ENCODE measurements at places on chromosomes 2 and 18.

GRCh38 chr2:170361090-170361936, 183.4 kb downstream of the MYO3B start:
- DNase-seq = no peak

DNA sequence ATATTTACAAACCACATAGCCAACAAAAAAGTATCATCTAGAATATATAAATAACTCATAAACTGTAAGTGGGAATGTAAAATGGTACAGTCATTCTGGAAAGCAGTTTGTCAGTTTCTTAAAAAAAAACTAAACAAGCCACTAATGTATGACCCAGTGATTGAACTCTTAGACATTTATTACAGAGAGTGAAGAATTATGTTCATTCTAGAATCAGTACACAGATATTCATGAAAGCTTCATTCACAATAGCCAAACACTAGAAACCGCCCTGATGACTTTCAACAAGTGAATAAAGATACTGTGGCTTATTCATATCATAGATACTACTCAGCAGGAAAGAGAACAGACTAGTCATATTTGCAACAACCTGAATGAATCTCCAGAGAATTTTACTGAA, 1541.5 kb downstream of the LRP1B start:
- DNase-seq = no peak

- no peak for DNase-seq
Observed at GRCh38 chr2:102439065-102439695, 16.2 kb downstream of the IL18RAP start.

GRCh38 chr2:136060416-136060815, 57.5 kb downstream of the CXCR4 start:
- DNase-seq = no peak

GRCh38 chr18:21656402-21656801, 44.3 kb downstream of the SNRPD1 start:
- DNase-seq = no peak

DNA sequence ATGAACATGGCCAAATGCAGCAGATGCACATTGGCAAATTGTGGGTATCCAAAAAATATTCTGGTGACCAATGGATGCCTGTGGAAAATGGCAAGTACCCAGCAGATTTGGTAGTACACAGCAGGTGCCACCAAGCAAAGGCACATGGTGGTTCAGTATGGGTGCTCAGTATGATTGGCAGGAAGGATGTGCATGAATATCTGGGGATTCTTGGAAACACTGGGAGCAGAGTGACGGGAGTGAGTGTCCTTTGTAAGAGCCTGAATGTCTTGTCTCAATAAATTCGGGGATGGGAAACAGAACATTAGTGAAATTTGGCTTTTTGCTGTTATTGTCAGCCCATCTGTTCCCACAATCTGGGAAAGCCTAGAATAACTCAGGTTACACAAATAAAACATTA, 36.8 kb upstream of the ACADL start:
- DNase-seq = no peak

- DNase-seq = no peak
Observed at GRCh38 chr2:110712737-110713136, 19.6 kb upstream of the ACOXL start.

GRCh38 chr18:74573053-74573452, 24.6 kb upstream of the ZNF407 start:
- DNase-seq = no peak

- no peak for DNase-seq
Observed at GRCh38 chr2:240184656-240185055, 44.2 kb upstream of the OTOS start.

- DNase-seq = no peak
Observed at GRCh38 chr2:214412679-214413078, 1.8 kb downstream of the VWC2L start.

DNA sequence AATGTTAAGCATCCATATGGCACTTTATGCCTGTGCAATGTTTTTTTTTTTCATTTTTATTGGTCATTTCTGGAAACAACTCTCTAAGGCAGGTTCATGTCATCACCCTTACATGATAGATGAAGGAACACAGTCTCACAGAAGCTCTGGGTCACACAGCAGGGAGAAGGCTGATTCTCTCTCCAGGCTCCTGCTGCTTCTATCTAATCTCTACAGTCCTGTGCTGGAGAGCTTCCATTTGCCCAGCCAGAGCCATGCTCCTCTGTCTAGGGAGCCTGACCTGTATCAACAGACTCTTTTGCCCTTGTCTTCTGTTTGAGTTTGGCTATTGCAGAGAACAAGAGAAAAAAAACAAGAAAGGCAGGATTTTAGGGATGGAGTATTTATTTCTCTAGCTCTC, 584.8 kb downstream of the MBD2 start:
- DNase-seq = no peak

DNA sequence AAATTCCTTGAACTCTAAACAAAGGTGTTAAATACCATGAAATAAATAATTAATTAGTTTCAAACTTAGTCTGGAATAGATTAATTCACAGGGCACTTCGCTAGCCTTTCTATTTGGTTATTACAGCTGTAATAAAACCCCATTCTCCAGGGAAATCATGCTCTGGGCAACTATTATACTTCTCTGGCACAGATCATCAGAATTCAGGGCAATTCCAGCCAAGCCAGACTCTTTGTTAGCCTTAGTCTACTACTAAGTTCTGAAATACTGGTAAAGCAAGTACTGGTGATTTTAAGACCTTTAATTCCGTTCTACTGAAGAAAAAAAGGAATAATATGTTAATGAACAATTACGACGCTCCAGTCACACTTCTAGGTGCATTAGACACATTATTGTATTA, 123.4 kb upstream of the PDE1A start:
- no peak for DNase-seq

DNA sequence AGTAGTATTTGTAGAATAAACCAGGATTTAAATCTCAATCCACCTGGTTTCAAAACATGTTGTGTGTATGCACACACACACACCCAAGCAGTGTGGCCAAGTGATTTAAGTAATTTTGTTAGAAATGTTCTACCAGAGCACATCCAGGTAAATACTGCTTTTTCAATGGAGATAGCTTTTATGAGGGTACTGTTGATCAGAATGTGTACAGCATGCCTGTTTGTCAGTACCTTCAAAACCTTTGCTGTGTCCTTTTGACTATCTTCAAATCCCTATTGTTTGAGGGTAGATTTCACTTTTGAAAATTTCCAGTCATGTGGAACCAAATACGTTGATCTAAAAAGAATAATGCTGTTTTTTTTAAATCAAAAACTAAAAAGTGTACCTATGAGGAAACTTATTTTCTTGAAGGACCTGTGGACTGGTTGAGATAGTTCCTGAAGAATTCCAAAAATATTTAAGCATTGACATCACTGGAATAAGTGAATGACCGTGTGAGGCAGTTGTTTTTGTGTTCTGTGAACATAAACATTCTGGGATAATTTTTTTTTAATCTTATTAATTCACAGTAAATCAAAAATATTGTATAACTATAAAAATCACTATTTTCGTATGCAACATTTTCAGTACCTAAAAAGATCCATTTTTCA, 70.9 kb downstream of the PTRHD1 start:
- DNase-seq = no peak

GRCh38 chr2:235500110-235500760, 6.4 kb downstream of the AGAP1 start:
- no peak for DNase-seq

DNA sequence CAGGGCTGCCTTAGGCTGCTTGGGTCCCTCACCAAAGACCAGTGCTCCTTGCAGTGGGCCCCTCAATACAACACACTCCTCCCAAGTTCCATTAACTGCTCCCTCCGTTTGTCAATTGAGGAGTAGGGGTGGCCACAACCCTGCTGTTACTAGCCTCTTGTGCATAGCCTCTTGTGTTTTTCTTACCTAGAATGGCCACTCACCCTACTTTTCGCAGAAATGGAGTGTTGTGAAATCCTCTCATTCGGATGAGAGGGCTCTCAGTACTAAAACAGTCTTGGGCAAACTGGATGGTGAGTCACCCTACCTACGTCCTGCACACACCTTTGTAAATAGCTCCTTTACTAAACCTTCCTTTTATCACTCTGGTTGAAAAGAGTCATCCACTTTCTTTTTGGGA, 253.9 kb downstream of the OSR1 start:
- no peak for DNase-seq

GRCh38 chr2:209046163-209046562, 377.7 kb upstream of the MAP2 start:
- DNase-seq = no peak

GRCh38 chr2:217338306-217338916, 478.5 kb upstream of the TNP1 start:
- DNase-seq = no peak

GRCh38 chr2:124666976-124667375, 641.9 kb downstream of the CNTNAP5 start:
- DNase-seq = no peak

- no peak for DNase-seq
Observed at GRCh38 chr2:189407281-189408209, 33.7 kb upstream of the WDR75 start.

- DNase-seq = no peak
Observed at GRCh38 chr2:60554646-60555065, 1.2 kb upstream of the BCL11A start.

DNA sequence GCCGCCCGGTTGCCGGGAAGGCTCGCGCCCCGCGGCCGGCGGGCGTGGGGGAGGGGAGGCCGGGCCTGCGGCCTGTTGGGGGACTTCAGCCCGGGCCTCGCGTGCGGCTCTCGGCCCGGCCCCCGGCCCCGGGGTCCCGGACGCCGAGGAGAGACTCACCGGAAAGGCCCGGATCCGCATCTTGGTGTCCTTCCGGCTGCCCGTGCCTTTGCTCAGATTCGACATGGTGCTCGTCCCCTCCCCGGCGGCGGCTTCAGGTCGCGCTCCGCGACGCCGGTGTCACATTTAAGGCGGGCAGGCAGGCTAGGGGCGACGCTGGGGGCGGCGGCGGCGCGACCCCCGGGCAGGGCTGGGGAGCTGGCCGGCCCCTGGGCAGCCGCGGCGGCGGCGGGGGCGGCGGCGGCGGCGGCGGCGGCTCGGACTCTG, 365 bp downstream of the CUL3 start:
- peak; percentile 42 for DNase-seq

GRCh38 chr2:215921895-215922294, 91.5 kb downstream of the MREG start:
- DNase-seq = no peak

DNA sequence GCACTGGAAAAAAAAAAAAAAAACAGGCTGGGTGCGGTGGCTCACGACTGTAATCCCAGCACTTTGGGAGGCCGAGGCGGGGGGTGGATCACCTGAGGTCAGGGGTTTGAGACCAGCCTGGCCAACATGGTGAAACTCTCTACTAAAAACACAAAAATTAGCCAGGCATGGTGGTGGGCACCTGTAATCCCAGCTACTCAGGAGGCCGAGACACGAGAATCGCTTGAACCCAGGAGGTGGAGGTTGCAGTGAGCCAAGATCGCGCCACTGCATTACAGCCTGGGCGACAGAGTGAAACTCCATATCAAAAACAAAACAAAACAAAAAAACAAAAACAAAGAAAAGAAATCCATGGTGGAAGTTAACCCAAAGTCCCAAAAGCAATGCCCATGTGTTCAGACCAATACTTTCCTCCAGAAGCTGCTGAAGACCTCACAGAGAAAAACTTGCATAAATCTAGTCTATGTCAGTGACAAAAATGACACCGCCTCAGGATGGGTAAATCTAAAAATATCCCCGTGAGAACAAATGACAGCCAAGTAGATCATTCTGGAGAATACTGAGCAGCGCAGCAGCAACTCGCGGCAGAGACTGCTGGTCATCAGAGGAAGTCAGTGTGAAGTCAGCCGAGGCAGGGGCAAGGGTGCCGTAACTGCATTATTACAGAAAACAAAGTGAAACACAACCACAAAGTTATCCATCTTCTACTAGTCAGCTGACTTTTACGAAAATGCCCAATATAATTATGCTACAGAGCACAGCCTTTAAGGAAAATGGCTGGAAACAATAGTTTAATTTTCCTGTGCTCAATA, 41.0 kb downstream of the LPIN2 start:
- no peak for DNase-seq

DNA sequence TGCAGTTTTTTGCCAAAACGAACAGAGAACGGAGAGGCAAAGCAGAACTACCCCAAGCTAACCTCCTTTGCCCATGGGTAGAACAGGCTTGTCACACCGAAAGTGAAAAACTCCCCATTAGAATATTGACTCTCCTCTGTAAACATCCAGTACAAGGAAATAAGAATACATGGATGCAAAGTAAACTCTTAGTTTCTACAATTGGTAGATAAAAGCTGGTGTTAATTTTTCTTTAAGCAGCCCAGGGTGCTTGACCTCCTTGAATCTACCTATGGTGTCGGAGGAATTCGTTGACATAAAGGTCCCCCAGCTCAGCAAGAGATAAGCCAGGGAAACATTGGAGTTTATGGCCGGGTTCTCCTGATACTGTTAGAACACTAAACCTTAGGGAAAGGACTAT, 48.4 kb upstream of the DSG1 start:
- DNase-seq = no peak

- DNase-seq = no peak
Observed at GRCh38 chr2:63614983-63615945, 26.5 kb downstream of the MDH1 start.

DNA sequence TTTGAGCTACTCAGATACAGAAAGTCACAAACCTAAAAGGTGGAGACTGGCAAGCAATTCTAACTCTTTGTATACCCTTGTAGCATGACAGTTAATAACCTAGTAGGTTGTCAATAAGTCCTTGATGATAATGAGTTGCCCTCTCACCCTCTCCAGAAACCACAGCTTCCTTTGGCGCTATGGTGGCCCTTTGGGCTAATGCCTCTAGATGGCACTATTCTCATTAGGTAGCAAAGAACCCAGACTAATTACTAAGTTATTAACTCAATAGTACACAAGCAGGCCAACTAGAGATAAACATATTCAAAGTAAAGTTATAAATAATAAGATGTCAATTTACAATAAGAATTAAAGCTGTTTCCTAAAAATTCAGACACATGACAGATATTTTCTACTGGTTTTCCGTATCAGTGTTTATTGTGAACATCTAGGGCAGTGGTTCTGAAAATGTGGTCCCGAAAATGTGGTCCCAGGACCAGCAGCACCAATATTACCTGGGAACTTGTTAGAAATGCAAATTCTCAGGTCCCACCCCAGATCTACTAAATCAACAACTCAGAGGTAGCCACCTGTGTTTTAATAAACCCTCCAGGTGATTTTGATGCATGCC, 41.1 kb downstream of the LDAH start:
- DNase-seq = no peak

- DNase-seq = no peak
Observed at GRCh38 chr2:7950035-7950612, 731.7 kb upstream of the ID2 start.
